ENCODE measurements at places on chromosomes 7 and 10.

DNA sequence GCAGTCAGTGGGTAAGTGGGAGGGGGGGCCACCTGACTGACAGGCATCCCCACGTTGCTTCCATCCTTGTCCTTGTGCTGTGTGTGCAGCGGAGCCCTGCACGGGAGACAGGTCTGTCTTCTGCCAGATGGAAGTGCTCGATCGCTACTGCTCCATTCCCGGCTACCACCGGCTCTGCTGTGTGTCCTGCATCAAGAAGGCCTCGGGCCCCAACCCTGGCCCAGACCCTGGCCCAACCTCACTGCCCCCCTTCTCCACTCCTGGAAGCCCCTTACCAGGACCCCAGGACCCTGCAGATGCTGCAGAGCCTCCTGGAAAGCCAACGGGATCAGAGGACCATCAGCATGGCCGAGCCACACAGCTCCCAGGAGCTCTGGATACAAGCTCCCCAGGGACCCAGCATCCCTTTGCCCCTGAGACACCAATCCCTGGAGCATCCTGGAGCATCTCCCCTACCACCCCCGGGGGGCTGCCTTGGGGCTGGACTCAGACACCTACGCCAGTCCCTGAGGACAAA lies 24.8 kb downstream of the TBATA start:
- DNase-seq: no peak

GRCh38 chr10:9656386-9656785 lies 1361.3 kb upstream of the CELF2 start:
- no peak for DNase-seq

GRCh38 chr7:77550586-77550985 lies 13.5 kb downstream of the PTPN12 start:
- no peak for DNase-seq

- DNase-seq: no peak
Observed at GRCh38 chr10:76763376-76763775, 874.2 kb downstream of the KCNMA1 start.

Data from glutamatergic neuron (in vitro differentiated cells).